ENCODE measurements at places on chromosomes 6 and 20.

DNA sequence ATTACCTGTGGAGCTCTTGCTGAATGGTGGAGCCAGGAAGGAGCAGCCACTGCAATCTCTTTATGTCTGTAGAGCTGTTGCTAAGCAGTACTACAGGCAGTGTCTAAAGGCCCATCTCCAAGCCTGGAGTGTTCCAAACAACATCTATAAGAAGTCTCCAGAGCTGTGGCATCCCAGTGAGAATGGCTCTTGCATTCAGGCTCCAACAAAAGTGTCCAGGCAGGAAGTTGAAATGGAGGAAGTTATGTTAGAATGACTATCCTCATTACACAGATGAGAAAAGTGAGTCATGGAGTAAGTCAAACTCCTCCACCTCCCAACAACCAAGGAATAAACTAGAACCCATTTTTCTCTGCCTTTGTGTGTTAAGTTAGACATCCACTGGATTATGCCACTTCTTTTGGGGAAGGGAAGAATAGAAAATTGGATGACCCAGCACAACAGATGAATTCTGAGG is 288.5 kb upstream of the STXBP5 start:
- DNase-seq: no peak

DNA sequence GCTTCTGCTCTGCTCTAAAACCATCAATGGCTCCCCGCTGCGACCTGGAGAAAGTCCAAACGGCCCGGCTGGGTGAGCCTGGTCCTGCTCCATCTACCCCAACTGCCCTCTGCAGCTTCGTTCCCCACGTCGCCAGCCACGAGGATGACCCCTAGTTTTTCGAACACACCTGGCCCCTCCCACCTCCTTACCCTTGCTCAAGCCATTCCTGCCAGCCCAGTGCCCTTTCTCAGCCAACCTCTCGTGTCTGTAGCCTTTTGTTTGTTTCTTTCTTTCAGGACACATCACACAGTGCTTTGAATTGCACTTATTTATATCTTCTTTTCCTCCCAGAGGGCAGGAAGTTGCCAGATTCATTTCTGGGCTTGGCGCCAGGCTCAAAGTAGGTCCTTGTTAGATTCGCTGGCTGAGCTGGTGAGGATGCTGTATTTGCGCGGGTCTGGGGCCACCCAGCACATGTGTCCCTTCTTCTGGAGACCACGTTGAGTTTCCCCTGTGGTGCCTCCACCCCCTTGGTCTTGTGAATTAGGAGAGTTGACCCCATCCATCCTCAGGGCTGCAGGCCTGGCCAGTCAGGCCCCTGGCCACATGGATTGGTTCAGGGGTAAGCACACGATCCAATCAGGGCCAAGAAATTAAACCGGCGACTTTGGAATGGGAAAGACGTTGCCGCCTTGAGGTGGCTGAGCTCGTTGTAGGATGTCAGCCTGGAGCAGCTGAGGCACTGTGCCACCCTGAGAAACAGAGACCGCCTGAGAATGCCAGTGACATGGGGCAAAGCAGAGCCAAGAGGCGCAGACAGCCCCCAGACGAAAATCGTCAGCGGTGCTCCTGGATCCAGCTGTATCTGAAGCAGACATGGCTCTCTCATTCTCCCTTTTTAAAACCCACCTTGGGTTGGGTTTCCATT is 156.0 kb downstream of the CEBPB start:
- DNase-seq: peak; percentile 15

- DNase-seq: no peak
These were observed 226.5 kb upstream of the CITED2 start for GRCh38 chr6:139600919-139601475.

GRCh38 chr6:56328728-56329090 is 81.3 kb upstream of the COL21A1 start:
- no peak for DNase-seq

GRCh38 chr20:48215536-48215935 is 430.3 kb upstream of the SULF2 start:
- DNase-seq: no peak

GRCh38 chr20:34713194-34713943 is 9.2 kb downstream of the TP53INP2 start:
- DNase-seq: no peak

- DNase-seq: no peak
These were observed 46.5 kb downstream of the PLEKHG1 start for GRCh38 chr6:150646228-150646627.

DNA sequence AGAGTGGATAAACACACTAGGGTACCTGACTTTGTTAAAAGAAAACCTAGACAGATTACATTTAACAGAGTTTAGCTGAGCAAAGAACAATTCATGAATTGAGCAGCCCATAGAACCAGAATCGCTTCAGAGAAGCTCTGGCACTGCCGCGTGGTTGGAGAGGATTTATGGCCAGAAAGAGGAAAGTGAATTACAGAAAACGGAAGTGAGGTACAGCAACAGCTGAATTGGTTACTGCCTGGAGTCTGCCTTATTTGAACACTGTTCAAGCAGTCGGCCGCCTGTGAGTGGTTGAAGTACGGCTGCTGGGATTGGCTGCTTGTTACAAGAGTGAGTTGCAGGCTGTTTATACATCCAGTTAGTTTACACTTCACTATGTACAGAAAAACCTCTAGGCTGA is 253.8 kb upstream of the CDYL start:
- no peak for DNase-seq

GRCh38 chr6:144140867-144141266 is 9.4 kb upstream of the STX11 start:
- no peak for DNase-seq

GRCh38 chr6:117276778-117277316 is 11.5 kb downstream of the VGLL2 start:
- DNase-seq: no peak

GRCh38 chr6:167548451-167548850 is 223.6 kb downstream of the TTLL2 start:
- no peak for DNase-seq

DNA sequence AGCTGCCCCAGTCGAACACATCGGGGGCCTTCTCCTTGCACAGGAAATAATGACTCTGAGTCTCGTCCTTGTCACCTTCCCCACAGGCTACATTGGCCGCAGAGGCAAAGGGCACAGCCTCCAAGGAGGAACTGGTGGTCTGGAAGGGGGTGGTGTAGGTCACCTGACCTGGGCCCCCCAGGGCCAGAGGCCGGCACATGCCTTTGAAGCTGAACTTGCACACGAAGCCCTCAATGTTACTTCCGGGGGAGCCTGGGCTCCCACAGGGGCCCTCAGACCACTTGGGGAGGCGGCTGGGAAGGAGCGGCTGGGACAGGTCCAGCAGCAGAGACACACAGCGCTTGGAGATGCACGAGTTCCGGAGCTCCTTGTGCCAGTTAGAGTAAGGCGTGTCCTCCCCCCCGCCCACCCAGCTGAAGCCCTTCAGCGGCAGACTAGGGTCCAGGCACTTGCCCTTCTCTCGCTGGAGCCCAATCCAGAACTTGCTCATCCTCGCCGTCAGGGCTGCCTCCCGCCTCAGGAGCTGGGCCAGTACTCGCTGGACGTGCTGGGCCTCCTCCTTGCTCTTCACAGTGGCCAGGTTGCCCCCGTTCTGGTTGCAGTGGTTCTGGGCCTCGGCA is 578 bp downstream of the CD93 start:
- peak; percentile 37 for DNase-seq

- no peak for DNase-seq
These were observed 41.0 kb upstream of the HMGA1 start for GRCh38 chr6:34195726-34196115.

DNA sequence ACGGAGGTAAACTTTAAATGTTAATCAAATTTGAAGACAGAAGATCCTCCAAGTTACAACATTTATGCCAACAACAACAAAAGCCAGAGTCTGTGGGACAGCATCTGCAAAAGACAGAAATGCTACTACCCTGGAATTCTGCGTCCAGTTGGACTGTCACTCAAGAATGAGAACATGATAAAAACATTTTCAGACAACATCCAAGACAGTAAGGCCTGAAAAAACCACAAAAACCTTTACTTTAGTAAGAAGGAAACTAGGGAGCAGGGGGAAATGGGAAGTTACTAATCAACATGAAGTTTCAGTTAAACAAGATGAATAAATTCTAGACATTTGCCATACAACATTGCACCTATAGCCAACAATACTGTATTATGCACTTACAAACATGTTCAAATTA is 77.6 kb downstream of the MLIP start:
- peak; percentile 9 for DNase-seq

DNA sequence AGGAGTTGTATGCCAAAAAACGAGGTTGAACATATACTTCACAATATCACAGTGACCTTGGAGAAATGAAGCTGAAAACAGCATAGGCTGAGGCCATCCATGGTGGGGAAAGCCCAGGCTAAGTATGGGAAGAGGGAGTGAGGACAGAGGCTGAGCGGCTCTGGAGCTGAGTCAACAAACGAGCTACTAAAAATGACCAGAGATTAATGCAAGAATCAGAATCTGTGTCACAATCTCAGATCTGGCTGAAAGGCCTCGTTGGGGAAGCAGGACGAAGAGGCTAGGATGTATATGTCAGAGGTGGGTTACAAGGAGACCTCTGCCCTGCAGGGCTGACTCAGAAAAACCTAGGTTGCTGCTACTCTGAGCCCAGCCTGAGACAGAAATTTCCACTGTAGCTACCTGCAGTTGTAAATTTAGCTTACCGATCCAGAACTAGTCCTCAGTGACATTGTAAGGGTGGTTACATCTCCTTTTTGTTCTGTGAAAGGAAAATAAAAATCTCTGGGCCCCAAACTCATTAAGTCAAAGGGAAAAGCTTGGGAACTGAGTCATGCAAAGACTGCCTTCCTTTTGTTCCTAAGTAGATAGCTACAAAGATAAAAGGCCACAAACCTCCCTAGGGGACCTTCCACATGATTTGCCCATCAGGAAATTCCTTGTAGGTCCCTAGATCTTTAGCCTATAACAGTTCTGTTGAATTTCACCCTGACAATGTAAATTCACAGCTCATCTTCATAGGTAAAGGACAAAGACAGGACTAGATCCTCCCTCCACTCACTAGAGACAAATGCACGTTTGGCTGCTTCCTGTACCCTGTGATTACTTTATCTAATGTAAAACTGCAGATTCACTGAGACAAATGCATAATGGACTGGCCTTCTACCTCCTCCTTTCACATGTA is 8.5 kb upstream of the TUBB2A start:
- no peak for DNase-seq

GRCh38 chr6:88114838-88115237 is 51.3 kb downstream of the CNR1 start:
- no peak for DNase-seq

- no peak for DNase-seq
These were observed 187.8 kb upstream of the PRDM1 start for GRCh38 chr6:105898286-105898685.

GRCh38 chr6:86459978-86460377 is 477.4 kb upstream of the HTR1E start:
- no peak for DNase-seq

DNA sequence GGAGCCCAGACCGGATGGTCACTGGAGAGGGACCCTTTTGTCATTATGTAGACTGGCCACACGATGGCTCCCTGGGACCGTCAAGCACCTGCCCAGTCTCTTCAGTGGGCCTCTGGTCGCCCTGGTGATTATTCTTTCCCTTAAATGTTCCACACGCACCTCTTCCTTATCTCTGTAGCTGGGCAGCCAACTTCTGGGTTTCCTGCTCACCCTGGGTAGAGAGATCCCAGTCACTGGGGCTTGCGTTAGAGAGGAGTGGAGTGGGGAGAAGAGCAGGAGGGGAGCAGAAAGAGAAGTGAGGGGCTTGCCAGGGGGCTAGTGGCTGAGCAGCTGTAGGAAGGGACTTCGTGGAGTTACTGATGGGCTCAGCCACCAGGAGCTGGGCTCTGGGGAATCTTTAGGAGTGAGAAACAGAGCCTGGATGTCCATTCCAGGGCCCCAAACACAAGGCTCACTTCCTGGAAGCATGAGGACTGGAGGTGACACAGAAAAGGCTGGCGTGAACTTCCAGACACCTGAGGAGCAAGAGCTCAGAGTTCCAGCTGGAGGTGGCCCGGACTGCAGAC is 150.1 kb downstream of the DHX35 start:
- peak; percentile 5 for DNase-seq

GRCh38 chr6:126396131-126396530 is 56.2 kb downstream of the CENPW start:
- no peak for DNase-seq

GRCh38 chr20:38325905-38326304 is 20.4 kb upstream of the LBP start:
- DNase-seq: no peak

DNA sequence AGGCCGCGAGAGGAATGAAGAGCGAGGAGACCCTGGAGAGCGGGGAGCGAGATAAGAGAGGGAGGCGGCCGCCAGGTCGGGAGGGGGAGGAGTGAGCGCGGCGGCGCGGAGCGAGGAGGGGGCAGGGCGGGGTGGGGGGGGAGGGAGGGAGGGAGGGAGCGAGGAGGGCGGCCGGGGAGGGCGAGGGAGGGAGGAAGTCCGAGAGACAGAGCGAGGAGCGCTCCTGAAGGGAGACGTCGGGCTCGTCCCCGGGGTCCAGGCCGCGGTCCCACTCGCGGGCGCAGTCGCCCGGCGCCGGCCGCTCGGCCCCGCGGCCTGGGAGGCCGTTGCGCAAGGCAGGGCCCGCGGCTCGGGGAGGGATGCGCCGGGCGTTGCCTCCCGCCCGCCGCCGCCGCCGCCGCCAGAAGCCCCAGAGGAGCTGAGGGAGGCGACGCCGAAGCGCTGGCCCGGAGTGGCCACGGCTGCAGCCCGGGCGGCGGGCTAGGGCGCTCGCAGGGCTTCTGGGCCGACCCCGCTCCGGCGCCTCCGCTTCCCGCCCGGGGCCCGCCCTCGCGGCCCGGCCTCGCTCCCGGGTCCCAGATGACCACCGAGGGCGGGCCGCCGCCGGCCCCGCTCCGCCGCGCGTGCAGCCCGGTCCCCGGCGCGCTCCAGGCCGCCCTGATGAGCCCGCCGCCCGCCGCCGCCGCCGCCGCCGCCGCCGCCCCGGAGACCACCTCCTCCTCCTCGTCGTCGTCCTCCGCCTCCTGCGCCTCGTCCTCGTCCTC is at the start of gene FOXF2:
FOXF2 (plus strand) TSS at position 208 of the 764 bp plus-strand sequence; CDS start at position 580, 372 bp downstream.
- DNase-seq: no peak

GRCh38 chr6:158417760-158418098 is 105.5 kb downstream of the TULP4 start:
- DNase-seq: no peak

GRCh38 chr6:78324213-78324612 is 543.1 kb upstream of the IRAK1BP1 start:
- DNase-seq: no peak

- no peak for DNase-seq
These were observed 57.6 kb upstream of the FRMD1 start for GRCh38 chr6:168136622-168137021.

Data from GDM1 (cell line).